Activated T-cell treated with anti-CD3 and anti-CD28 coated beads for 4 hours (primary cell): ENCODE measurements at places on chromosomes 6 and 20.

- no peak for DNase-seq
These were observed 60.8 kb downstream of the OGFRL1 start for GRCh38 chr6:71349395-71349794.

DNA sequence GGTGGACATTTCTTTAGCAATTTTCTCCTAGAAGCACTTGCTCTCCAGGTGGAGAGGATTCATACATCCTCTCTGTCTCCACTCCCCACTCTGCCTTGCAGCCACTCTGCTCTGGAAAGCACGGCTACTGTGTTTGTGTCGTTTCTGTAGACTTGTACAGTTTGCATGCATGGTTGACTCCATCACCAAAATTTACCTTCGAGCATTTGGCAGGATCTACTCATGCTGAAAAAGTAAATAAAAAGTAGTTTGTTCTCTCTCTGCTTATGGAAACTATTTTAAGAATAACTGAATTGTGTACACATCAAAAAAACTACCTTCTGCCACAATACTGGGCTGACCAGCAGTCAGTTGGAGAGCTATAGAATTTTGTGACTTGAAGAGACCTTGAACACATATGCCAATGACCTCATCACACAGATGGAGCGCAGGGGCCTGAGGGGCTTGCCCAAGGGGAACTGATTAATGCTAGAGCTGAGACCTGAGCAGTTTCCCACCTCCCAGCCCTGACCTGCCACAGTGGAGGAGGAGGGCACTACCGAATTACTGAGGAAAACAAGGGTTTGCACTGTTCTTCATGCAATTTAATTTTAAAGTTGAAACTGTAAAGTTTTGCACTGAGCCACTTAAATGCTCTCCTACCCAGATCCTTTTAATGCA lies 33.7 kb upstream of the FOXQ1 start:
- no peak for DNase-seq

DNA sequence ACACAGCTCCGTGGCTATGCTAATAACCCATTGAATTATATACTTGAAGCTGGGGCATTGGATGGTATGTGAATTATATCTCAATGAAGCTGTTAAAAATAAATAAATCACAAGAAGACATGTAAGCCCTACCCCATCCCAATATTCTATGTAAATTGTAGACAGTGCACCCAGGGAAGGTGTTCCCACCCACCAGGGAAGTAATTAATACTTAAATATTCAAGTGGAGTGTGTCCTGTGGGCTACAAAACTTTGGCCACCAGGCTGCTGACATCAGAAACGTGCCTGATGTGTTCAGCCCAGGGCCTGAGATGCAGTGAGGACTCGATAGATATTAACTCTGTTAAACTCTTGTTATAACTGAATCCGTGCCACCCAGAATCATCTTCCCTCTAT lies 240.4 kb upstream of the RREB1 start:
- no peak for DNase-seq

DNA sequence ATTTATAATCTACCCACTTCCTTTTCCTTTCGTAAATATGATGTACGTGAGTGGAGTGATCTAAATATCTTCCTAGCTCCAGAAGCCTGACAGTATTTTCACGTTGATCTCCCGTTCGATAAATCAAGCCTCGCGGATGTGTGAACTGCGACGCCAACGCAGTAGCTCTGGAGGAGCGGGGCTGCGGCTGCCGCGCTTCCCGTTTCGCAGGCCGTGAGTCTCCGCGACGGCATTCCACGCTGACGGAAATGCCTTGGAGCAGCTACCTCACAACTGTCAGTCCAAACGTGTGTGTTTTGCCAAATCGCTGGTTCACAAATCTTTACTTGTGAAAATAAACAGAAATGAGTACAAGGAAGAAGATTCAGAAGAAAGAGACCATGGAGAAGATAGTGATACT lies 41.2 kb downstream of the BTBD3 start:
- DNase-seq = no peak

- no peak for DNase-seq
These were observed 24.9 kb downstream of the KIF13A start for GRCh38 chr6:17962436-17963031.

DNA sequence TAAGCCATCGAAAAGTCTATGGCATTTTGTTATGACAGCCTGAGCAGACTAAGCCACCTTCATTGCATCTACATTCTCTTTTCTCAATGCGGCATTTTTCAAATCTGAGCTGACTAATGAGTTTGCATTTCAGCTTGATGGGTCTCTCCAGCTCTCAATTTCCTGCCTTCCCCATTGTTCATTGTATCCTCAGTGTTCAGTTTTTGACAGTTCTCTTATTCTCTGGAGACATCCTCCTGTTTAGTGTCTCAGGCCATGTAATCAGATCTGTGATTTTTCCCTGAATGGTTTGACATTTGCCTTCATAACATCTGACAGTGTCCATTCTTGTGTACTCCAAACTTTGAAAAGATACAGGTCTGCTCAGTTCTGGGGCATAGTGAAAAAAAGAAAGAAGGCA lies 27.9 kb upstream of the MCM3 start:
- DNase-seq = no peak

- no peak for DNase-seq
These were observed 257.0 kb downstream of the NRN1 start for GRCh38 chr6:5749651-5750215.

GRCh38 chr20:9214685-9215084 lies 145.8 kb downstream of the PLCB4 start:
- no peak for DNase-seq

DNA sequence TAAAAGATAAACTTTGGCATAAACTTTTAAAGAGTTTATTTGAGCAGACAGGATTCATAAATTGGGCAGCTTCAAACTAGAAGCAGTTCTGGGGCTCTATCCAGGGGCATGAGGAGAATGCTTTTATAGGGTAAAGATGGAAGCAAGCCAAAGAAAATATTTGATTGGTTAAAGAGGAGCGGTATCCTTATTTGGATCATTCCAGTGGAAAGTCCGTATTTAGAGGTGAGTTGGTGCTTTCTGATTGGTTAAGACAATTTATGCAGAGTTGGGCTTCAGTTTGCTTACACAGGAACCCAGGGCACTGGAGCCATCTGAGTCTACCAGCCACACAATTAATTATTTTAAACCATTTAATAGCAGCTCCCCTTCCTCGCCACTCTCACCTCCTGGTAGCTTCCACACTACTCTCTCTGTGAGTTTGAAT lies 37.9 kb upstream of the RNF217 start:
- DNase-seq = no peak

GRCh38 chr20:33668466-33669155 lies 1.9 kb downstream of the ACTL10 start:
- no peak for DNase-seq

- DNase-seq = no peak
These were observed 180.0 kb downstream of the TMEM242 start for GRCh38 chr6:157143171-157143889.

- DNase-seq = no peak
These were observed 14.7 kb downstream of the DSE start for GRCh38 chr6:116385459-116385802.

DNA sequence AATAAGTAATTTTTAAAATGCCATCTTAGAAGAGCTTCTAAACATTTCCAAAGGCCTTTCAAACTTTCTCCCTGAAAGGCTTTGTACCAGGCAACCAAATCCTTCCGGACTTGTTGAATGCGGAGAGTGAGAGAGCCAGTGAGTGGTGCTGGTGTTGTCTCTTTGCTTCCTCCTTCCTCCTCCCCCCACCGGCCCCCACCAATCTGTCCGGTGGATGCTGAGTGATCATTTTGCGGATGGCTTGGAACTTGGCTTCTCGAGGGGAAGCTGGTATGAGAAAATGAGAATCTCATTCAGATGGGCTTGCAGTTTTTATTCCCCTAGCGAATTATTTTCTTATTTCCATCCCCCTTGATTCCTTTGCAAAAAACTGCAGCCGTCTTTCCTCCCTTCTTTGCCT lies 97.3 kb downstream of the ANKRD60 start:
- DNase-seq = no peak

DNA sequence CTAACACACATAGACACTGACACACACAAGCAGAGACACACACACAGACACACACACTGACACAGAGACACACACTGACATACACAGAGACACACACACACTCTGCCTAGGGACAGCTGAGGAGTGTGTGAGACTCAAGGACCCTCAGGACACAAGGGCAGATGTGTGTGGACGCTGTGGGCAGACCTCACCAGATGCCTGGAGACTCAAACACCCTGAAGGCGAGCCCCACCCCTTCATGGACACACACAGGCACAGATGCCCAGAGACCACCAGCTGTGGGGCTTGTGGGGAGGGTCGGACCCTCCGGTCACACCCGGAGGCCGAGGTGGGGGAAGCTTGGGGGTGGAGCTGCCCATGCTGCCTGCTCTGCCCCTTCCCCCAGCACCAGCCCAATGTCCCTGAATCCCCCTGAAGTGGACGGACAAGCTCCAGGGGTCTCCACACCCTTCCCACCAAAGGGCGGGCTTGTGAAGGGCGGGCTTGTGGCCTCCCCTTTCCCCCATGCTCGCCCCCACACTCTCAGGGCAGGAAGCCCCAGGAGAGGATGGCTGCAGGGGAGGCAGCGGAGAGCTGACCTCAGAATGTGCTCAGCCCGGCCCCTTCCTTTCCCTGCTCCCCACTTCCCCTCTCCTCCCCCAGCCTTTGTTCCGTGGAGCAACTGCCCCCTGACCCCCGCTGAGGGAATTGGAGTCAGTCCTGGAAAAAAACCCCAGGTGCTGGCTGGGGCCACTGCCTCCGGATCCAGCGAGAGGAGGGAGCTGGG lies 13.9 kb upstream of the ABHD16B start:
- no peak for DNase-seq

- no peak for DNase-seq
These were observed 31.4 kb upstream of the KIF6 start for GRCh38 chr6:39756582-39756981.

DNA sequence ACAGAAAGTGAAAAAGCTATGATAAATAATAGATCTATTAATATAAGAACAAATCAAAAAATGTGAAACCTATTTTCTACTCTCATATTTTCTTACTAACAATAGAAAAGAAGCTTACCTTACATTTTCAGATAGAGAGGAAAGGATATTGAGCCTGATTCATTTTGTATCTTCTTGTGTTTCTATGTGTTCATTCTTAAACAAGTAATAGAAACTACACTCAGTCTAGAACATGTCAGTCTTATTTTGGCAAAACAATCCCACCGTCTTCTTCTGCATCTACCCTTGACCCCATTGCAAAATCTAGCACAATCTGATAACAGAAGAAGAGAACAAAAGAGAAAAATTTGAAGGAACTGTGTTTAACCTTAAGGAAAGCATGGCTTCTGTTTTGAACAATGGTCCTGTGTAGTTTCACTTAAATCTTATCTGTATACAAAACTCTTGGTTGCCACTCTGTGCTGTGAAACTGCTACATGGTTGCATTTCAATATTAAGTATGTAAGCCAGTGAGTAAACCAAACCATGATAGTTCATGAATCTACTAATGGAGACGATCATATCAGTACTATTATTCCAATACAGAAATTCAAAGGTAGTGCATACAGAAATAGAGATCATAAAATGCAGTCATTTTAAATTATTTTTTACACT lies 69.5 kb upstream of the LGSN start:
- no peak for DNase-seq

DNA sequence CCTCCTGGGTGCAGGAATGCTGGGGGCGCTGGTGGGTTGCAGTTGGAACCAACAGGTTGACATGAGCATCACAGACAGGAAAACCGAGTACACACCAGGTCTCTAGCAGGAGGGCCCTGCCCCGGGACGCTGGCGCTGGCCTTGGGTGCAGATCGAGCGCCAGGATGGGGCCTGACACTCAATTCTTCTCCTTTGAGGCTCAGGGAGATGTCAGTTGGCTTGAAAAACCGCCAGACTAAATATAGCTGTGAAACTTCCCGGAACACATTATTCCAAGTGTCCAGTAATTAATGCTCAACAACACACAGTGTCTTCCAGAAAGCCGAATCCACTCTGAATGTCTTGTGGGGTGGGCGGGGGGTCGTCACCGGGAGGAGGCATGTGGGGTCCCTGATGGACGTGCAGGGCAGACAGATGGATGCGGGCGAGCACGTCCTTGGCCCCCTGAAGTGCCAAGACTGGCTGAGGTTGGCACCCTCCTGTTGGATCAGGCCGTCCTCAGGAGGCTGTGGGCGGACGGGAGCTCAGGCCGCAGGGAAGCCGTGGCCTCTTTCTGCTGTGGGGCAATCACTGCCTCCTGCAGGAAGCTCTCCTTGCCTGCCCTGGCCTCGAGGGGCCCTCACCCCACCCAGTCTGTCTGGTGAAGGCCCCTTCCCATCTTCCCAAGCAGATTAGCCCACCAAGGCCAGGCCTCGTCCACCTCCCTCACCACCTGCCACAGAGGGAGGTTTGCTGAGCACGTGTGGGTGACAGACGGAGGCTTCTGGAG lies 19.4 kb upstream of the GATA5 start:
- no peak for DNase-seq

DNA sequence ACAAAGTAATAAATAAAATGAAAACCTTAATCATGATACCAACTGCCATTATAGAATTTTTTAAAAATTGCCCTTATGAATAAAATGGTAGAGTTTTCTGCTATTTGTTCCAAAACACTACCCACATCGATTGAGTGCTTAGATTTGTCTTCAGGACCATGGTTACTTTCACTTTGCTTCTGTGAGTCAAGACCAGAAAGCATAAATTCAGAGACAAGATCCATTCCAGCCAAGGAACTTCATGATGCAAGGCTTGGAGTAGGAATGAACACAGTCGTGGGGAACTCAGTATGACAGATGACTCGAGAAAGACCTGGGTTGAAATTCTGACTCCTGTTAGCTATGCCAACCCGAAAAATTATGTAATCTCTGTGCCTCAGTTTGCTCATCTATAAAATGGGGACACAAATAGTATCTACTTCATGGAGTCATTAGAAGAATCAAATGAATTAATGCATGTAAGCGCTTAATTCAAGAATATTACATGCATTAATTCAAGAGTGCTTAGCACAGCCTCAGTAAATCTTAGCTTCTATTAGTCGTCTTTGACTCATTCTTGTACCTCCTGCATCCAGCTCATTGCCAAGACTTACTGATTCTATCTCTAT lies 72.5 kb upstream of the MYLIP start:
- no peak for DNase-seq

GRCh38 chr6:149895048-149895590 lies 2.8 kb downstream of the RAET1E start:
- DNase-seq = no peak
